ENCODE measurements at places on chromosomes 3 and 15.

GRCh38 chr3:132803889-132804288 is 81.7 kb upstream of the NPHP3 start:
- DNase-seq = no peak

DNA sequence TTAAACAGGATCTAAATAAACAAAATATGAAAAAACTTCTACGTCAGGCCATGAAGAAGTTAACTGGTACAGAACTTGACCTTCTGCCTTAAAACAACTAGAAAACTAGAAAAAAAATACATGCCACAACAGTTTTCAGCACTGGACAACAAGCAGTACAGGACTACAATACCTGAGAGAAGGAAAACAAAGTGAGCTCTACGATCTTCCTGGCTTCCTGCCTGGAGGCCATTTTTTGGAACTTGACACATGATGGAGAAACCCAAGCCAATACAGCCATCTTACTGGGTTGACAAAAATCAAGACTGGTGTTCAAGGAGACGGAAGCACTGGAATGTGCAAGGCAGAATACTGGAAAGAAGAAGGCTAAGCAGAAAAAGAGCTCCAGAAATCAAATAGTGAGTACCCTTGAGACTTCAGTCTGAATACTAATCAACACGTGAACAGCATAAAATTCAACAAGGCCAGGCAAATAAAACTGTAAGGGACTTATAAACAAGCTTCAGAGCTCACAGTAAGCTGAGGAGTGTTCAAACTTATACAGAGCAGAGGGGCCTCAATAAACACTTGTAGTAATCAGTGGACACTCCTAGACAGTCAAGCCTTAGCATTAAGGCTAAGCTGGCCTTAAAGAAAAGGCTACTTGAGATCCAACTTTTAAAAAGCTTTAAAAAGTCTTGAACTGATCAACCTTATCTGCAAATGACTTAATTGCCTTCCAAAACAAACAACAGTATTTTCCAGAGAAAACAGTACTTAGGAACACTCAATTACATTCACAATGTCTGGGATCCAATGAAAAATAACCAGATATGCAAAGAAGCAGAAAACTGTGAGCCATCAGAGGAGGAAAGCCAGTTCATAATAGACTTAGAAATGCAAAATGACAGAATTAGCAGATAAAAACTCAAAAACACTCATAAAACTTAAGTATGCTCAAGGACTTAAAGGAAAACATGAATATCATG is 63.2 kb downstream of the DLG1 start:
- DNase-seq = no peak

- no peak for DNase-seq
Measured at GRCh38 chr3:147713234-147714133, 304.3 kb downstream of the ZIC1 start.

GRCh38 chr3:24161841-24162240 is 216.8 kb downstream of the NR1D2 start:
- DNase-seq = no peak

DNA sequence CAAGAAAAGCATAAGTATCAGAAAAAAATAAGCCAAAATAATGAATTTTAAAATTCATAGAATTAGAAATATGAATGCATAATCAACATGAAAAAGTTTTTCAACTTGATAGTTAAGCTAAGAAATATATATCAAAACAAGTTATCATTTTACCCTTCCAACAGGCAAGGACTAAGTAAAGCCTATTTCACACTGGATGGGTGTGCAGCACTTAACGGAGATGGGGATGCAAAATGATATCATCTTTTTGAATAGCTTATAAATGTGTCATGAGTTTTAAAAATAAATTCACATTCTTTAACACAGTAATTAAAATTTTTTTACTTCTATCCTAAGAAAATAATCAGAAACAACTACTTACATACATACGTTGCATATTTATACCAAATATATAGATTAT is 20.9 kb downstream of the PIK3R4 start:
- no peak for DNase-seq
